ENCODE measurements at places on chromosomes 6 and 20.

DNA sequence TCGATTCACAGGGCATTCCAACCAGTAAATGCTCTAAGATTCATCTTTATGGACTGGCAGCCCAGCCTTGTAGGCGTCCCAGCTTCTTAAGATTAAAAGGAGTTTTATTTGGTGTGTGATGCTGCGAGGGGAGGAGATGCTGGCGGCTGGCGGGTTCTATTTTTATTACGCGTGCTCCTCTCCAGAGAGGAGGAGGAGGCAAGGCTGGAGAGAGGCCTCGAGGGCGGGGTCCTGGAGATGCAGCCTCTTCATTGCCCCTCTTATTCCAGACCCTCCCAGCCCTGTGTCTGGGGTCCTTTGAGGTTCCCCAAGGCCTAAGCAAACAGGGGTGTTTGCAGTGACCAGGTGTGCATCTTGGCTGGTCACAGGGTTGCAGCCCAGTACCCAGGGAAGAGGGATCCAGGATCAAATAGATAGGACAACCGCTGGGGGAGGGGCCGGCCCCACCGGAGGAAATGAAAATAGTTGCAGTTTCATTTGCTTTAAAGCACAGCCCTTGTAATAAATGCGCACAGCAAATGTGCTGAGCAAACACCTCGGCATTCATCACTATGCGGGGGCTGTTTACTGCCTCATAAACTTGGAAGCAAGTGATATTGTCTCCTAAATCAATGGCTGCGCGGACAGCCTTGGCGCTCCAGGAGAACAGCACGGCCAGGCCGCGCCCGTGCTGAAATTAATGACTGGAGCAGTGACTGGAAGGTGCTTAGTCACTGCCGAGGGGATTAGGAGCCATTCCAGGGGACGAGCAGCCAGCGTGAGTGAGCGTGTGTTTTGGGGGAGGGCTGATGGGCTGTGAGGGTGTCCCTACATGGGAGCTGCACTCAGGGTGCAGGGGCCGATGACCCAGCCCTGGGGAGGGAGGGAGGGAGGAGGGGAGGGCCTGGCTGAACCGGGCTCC, 83.0 kb downstream of the TMEM242 start:
- no peak for DNase-seq

GRCh38 chr6:73606428-73606827, 47.4 kb downstream of the SLC17A5 start:
- DNase-seq, result no peak

DNA sequence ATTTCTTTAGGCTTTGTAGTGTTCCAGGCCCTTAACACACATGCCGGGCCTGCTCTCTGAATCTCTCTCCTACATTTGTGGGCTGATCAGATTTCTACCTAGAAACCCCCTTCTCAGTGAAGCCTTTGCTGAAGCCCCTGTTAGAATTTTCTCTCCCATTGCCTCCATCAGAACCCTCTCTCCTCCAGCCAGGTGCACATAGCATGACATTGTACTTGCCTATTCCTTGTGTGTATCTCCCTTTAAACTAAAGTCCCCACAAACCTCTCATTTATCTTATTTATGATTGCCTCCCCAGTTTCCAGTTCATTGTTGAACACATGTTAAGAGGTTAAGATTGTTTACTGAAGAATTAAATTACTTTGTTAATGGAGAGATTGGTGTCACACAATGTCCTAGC, 325.5 kb upstream of the CITED2 start:
- DNase-seq, result no peak

DNA sequence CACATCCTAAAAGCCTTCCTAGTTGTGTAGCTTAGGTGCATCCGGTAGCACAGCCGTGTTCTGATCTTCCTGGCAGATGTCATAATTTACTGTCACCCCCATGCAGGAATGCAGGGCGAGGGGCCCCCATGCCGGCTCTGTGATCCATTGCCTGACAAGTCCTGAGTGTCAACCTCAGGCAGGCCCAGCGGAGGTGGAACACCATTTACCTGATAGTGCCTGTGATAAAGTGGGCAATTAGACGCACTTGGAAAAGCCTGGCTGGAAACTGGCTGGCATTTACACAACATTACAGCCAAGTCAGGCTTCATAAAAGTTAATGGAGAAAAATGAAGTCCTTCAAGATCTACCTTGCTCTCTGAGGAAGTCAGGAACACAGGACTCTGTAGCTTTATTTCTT, 521.4 kb upstream of the JAG1 start:
- no peak for DNase-seq

DNA sequence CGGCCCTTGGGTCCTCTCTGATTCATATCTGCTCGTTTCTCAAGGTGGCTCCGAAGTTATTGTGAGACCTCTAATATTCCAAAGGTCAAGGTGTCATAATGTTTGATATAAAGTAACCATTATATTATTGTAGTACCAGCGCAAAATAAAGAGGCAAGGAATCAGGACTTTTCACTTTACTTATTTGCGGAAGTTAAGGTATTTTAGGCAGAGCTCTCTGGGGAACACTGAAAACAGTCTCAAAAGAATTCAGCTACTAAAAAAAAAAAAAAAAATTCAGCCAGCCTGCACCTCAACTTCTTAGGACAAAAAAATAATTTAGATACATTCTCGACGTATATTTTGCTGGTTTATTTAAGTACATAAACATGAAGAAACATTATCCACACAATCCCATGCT, 2.4 kb downstream of the OSER1 start:
- no peak for DNase-seq

GRCh38 chr20:34475979-34476736, 40.1 kb upstream of the DYNLRB1 start:
- no peak for DNase-seq

- no peak for DNase-seq
These were observed 51.2 kb upstream of the RNF24 start for GRCh38 chr20:4066551-4066950.

GRCh38 chr20:5745416-5746030, 4.7 kb upstream of the SHLD1 start:
- DNase-seq, result no peak

- DNase-seq, result no peak
These were observed 31.9 kb downstream of the SERPINB6 start for GRCh38 chr6:2939315-2940009.

GRCh38 chr6:35294308-35294945, 3.2 kb upstream of the DEF6 start:
- DNase-seq, result peak; percentile 28

GRCh38 chr6:166830185-166830890, 126.0 kb downstream of the RNASET2 start:
- no peak for DNase-seq

DNA sequence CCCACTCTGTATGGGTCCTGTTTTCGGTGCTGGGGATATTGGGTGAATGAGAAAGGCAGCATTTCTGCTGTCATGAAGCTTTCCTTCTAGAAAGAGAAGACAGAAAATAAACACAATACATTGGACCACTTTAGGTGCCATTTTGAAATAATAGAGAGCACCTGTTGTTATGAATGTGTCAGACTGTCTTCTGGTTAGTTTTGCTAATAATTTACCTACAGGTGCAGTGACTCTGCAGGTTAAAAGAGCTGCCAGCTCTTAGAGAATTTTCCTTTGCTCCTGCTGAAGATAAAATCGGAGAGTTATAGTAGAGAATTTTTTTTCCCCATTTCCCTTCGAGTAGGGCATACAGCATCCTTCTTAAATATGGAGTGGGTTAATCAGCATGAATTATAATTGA, 21.9 kb upstream of the GCLC start:
- DNase-seq, result no peak

GRCh38 chr20:34249291-34249690, 8.1 kb downstream of the ASIP start:
- DNase-seq, result no peak

- DNase-seq, result no peak
These were observed 559.2 kb upstream of the IMPG1 start for GRCh38 chr6:76631622-76632021.

GRCh38 chr6:73666393-73666792, 12.6 kb upstream of the SLC17A5 start:
- no peak for DNase-seq

GRCh38 chr6:160030103-160030502, 61.2 kb downstream of the IGF2R start:
- no peak for DNase-seq

DNA sequence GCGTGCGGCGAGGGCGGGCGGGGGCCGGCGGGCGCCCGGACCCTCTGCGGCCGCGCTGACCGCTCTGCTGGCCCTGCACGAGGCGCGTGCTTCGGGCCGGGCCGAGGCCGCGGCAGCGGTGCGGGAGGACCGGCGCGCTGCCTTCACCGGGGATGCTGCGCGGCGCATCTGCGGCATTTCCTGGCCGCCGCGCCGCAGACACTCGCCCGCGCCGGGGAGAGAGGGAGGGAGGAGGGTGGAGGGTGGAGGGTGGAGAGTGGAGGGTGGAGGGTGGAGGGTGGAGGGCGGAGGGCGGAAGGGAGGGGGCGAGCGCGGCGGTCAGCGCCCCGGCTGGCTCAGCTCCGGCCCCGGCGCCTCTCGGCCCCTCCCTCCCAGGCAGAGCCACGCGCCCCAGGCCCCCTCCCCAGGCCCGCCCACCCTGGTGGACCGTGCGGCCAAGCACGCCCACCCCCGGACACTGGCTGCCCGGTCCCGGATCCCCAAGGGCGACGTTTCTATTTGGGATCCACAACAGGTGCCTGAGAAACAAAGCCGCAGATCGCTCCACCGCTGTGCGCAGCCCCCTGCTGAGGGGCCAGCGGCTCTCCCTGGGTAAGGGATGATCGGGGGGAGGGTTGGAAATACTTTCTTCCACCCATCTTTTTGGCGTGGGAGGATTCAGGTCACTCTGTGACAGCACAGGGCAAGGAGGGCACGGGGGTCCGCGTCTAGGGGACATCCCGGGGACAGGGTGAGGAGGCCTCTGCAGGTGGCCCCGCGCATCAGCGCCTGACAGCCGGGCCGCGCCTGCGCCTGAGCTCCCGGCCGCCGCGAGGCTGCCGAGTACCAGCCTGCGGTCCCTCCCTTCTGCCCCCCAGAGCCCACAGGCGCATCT, 111.2 kb upstream of the BEND6 start:
- DNase-seq, result no peak

- no peak for DNase-seq
These were observed 86.8 kb downstream of the NCR2 start for GRCh38 chr6:41422161-41422560.

DNA sequence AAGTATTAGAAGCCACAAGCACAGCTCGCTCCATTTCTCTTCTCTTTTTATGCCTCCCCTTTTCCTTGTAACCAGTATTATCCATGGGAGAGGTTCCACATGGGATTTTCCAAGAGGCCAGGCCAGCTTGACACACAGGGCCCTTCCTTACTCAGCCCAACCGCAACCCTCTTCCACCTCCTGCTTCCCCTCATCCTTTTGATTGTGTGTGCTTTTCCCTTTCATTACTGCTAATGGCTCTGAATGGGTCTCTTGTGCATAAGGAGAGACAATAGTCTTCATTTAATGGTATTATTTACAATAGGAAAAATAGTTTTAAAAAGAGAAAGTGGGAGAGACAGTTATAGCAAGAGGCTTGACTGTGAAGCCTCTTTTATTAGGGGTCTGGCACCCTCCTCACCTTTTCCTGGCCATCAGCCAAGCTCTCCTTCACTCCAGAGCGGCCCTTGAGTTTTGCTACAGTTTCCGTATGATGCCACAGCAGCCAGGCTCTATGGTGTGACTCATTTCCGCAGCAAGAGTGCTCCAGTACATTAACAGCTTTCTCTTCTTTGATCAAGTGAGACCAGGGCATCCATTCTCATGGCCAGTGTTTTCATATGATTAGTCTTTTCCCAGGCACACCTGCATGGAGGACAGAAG, 579.5 kb downstream of the TFAP2B start:
- no peak for DNase-seq

DNA sequence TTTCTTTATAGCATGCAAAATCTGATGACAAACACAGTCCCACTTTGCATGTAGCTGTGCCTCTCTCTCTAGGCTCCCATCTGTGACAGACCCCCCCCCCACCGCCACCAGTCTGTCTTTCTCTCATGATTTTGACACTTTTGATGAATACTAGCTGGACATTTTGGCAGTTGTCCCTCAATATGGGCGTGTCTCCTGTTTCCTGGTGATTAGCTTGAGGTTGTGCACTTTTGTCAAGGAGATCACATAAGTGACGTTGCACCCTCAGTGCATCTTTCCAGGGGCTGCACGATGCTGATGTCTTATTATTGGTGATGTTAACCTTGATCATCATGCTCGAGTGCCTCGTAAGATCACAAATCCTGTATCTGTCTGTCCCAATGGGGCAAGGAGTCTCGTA, 155.1 kb downstream of the EYA2 start:
- no peak for DNase-seq

GRCh38 chr20:881051-881782, 34.9 kb downstream of the ANGPT4 start:
- no peak for DNase-seq

DNA sequence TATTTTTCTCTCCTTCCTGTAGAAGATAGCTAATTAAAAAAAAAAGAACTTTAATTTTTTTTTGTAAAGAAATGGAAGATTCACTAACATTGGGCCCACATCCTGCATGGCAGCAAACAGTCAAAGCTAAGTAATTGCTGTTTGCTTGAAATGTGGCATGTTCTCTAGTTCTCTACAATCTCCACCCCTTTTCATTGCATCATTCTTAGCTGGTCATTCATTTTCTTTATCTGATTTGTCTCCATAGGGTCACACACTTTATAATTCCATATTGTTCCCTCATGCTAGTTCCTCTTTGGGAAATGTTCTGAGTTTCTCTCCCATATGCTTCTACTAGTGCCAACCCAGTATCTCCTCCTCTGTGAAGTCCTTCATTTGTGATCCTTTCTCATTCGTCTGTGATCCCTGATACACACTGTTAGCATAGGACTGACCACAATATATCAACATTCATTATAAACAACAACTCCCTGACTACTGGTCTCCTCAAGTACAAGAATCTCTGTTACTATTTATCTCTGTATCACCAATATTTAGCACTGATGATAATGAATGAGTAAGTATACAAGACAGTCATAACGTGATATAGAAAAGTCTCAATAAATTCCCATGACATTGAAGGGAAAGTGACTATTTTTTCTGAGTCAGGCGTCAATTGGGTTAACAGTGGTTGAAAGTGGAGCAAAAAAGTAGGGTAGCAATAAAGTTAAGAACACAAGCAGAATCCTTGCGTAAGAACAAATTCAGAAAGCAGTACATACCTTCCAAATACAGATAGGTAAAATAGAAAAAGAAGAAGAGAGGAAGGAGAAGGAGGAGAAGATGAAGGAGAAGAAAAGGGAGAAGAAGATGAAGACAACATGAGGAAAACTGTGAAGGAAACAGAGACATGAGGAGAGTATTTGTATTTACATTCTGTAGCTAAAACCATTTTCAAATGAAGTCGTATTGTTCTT, 33.2 kb upstream of the MYB start:
- no peak for DNase-seq

- no peak for DNase-seq
These were observed 20.1 kb upstream of the RNGTT start for GRCh38 chr6:88983532-88983931.

DNA sequence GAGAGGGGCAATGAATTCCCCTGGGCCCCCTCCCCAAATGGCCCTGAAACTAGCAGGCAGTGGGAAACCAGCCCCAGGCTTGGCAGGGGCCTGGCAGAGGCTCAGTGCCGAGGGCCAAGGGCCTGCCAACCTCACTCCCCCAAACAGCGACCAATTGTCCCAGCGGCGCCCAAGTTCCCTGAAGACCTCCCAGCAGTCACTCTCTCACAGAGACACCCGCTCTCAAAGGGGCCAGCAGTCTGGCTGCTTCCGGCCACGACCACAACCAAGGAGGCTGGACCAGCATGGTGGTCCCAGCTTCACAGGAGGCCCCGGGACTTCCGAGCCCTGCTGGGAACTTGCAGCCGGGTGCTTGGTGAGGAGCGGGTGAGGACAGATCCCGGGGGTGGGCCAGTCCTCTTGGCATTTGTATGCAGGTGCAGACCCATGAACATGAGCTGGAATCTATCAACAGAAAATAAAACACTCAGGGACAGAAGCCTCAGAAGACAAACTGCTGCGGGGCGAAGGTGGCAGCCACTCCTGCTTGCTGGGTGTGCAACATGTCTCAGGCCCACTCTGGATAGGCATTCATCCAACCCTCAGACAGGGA, 17.5 kb upstream of the SIRPA start:
- no peak for DNase-seq

Data from effector CD8-positive, alpha-beta T cell (primary cell).